Activated CD8-positive, alpha-beta memory T cell treated with anti-CD3 and anti-CD28 coated beads, Interleukin-2, amount 50 U/mL, for 4 hours (primary cell): ENCODE measurements at places on chromosomes 2 and 18.

- DNase-seq: no peak
Observed at GRCh38 chr2:121690095-121690494, 40.8 kb upstream of the CLASP1 start.

DNA sequence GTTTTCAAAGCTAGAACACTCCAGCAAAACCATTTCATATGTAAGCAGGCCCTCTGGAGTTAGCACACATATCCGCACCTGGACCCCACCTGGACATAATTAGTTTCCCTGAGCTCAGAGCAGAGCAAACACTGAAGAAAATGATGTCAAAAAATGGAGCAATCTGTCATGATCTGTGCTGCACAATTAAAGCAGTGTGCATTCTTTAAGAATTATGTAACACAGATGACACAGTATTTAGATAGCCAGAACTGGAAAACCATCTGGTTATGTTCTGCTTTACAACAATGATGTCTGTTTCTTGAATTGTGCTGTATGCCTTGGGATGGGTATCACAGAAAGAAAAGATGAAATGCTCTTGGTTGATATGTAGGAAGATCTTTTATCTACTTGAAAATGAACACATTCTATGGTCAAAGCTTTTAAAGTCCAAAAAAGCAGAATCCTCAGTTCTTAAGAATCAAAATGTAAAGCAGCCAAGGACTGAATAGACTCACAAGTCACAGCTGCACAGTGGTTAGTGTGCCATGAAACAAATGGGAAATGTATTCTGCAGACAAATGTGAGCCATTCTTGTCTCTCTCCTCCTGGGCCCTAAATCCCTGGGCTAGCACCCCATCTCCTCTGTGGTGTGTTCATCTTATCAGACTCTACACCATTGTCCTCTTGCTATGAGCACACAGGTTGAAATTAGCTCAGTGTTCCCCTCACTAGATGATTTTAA lies 36.8 kb downstream of the HRH4 start:
- DNase-seq: no peak

DNA sequence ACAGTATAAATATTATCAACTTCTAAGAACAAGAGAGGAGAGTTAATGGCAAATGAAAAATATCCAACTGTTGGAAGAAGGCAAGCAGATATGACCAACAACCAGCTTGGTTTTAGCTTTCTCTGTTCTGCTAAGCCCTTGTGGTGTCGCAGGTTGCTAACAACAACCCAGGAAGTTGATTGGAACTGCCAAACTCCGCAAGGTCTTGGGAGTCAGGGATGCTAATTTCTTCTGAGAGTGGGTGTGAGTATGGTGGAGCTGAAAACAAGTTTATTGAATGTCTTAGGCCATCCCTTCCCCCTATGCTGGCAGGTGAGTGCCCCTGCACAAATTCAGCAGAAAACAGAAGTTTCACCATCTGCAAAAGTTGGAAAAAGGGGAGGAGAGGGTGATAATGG lies 17.5 kb downstream of the BZW1 start:
- DNase-seq: no peak

GRCh38 chr2:241029599-241030332 lies 31.3 kb downstream of the SNED1 start:
- no peak for DNase-seq

GRCh38 chr2:197086500-197086899 lies 160.0 kb upstream of the PGAP1 start:
- DNase-seq: no peak

GRCh38 chr2:220365023-220365422 lies 737.6 kb downstream of the SLC4A3 start:
- no peak for DNase-seq

GRCh38 chr2:150255528-150255927 lies 231.9 kb downstream of the RND3 start:
- no peak for DNase-seq

DNA sequence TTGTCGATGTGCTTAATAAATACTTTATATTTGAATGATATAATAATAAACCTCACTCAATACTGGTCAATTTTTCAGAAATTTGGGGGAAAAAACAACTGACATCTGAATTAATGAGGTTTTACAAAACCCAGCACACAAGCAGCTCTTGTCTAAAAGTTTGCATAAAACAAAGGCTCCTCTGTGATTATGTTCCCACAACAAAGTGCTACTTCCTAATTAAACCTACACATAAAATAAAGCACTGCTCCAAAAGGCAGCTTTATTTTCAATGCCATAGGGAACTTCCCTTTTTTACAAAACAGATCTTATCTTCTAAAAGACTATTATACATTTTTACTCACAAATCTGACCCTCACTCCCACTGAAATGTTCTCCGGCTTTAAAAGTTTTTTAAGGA lies 47.1 kb downstream of the LAMA1 start:
- no peak for DNase-seq

DNA sequence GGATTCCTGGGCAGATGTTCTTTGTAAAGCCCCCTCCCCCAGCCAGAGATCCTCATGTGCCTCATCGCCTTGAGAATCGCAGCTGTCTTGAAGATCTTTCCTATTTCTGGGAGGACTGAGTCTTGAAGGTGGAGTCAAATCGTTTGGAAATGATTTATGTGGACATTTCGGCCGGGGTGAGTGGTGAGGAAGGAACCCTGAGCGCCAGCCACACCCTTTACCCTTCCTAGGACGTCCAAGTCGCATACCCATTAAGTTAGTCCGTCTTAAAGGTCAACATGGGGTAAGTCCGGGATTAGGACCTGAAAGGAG lies 84.9 kb upstream of the ZCCHC2 start:
- no peak for DNase-seq

GRCh38 chr2:205683502-205684367 lies 1.4 kb downstream of the NRP2 start:
- DNase-seq: no peak

GRCh38 chr2:161754379-161754778 lies 130.2 kb downstream of the SLC4A10 start:
- DNase-seq: no peak

DNA sequence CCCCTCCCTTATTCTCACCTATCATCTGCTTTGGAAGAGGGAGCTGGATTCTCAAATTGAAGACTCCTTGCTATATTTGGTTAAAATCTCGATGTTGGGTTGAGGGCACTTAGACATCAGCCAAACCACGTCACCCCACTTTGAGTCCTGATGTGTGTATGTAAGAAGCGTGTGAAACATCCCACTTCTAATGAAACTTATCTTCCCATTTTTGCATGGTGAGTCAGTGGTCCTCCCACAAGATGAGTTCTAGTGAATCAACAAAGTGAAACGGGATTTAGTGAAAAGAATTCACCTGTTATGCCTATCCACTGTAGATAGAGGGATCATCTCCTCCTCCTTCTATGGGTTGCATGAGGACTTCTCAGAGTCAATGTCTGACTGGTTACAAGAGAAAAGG lies 51.4 kb upstream of the SPRED2 start:
- no peak for DNase-seq

DNA sequence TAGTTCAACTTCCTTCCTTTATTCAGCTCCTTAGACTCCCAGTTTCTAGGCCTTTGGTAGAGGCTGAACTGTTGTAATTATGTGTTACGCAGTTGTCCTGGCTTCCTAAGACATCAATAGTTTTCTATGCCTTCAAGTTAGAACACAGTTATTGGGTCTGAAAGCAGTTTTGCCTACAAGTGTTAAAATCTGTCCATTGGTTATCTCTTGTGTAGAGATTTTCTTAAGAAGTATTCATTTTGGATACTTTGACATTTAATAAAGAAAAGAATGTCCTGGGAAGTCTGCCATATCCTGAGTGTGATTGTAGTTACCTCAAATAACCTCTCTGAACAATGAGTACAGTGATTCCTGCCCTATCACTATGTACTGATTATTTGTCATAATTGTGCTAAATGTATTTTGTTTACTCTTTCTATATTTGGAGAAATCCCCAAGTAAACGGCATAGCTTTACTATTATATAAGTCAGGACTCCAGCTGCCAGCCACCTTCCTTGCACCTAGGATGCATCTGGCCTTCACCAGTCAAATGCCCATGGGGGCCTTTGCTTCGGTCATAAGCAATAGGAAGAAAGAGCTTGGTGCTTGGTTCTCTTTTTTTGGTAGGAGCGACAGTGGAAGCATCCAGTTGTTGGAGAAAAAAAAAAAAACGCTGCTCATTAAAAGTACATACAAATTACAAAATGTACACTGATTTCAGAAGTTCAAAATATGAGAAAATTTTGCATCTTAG lies 449.5 kb upstream of the PKDCC start:
- no peak for DNase-seq

DNA sequence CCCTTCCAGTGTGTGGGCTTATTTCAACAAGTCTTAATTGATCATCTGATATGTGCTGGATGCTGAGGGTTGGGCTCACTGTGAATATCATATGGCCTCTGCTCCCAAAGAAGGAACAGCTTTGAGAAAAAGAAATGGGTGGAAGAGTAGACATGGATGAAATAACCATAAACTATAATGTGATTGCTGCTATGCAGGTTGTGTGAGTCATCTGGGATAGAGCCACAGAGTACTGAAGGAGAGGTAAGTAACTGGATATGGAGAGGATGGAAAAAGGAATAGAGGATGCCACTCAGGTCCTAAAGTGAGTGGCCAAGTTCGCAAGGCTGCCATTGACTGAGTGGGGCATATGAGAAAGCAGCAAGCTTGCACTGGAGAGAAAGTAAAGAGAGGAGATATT lies 8.7 kb upstream of the DSG2 start:
- DNase-seq: no peak

DNA sequence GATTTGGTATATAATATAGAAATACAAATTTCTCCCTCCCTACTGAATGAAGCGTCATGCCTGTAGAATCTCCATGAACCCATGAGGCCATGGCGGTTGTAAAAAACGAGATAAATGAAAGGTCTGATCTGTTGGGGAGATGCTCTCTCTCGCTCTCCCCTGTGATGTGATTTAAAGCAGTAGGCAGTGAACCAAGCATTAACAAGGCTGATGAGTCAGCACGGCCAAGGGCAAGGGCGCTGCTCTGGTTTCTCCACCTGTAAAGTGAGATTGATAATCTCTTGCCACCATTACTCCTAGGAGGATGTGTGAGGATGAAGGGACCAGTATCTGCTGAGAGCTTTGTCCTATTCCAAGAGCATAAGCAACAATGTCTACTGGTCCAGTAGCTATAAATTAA lies 553.3 kb downstream of the CMPK2 start:
- no peak for DNase-seq

DNA sequence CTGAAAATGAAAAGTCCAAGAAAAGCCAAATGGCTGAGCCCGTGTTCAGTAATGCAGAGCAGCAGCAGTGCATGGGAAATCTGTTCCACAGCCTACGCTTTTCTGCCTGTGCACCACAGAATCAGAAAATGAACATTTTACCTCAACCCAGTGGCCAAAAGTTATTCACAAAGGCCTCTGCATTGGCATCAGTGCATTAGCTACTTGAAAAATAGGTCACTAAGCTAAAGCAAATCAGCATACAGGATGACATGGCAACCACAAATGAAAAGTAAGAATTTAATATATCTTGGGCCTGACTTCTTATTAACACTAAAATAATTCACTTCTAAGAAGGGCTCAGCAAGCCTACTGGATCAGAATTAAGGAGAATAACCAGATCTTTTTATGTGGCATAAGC lies 1145.3 kb upstream of the CHAC2 start:
- DNase-seq: no peak

- DNase-seq: no peak
Observed at GRCh38 chr2:38260469-38260868, 116.6 kb downstream of the ATL2 start.

DNA sequence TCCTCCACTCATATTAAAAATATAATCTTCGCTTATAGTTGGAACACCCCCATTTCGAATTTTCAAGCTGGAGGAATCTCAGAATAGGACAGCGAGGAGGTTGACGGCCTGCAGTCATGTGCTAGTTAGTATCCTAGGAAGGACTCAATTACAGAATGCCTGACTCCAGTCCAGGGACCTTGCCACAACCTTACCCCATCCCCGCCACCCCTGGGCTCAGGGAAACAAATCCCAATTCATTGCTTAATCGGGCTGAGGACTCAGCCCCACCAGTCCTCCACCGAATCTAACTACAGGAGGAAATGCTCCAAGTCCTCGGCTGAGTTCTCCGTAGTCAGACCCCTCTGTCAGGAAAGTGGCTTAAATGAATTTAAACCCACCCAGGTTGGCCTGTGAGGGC lies 31.7 kb upstream of the ZBTB7C start:
- no peak for DNase-seq

DNA sequence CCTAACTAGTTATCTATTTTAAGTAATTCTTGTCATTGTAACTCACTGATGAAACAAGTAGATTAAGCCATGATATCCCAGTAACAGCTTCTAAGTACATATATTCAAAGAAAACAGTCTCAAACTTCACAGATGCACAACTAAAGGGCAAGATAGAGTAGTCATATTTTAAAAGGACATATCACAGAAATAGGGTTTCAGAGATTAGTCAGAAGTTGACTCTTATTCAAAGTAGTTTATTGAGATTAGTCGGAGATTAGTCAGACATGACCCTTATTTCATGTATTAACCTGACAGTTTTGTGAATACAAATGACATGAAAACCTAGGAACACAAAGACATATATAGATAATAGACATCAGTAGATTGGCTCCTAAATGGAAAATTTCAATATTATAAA lies 15.9 kb upstream of the CHAC2 start:
- DNase-seq: no peak

DNA sequence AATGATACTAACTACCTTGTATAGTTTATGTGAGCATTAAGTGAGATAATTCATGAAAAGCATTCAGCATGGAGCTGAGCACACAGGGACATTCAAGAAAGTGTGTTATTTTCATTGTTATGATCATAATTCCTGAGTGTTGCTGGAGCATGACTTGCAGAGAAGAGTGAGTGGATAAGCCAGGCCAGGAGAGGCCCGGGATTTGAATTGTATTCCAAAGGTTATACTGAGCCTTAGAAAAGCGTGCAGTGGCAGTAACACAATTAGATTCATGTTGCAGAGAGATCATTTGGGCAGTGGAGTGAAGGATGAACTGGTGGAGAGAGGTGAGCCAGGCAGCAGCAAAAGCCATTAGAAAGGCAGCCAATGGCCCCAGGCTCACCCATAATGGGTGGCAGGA lies 142.9 kb upstream of the SH3BP4 start:
- DNase-seq: no peak

GRCh38 chr2:151840216-151841046 lies 12.2 kb upstream of the ARL5A start:
- no peak for DNase-seq
